Cerebellar nuclear complex (tissue), 1 donor: ENCODE measurements at places on chromosomes 1 and 21.

DNA sequence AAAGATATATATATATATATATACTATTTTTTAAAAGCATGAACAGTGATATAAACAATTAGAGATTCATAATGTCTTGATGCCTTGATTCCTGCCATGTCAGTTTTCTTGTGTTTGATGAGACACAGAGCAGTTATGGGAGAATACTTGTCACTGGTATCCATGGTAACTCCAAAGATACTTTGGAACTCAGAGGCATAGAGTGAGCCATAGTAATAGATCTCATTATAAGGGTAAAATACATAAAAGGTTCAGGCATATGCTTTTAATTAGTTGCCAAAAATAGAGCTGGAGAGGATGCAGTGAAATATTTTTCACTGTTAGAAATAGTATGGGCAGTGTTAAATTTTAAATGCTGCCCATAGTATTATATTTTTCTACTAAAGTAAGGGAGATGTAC, 134.1 kb downstream of the SYT14 start:
- DNase-seq, result no peak

GRCh38 chr1:43532716-43533115, 2.0 kb downstream of the PTPRF start:
- no peak for DNase-seq

- no peak for DNase-seq
Measured at GRCh38 chr21:33751120-33751519, 108.8 kb downstream of the ITSN1 start.

GRCh38 chr1:26320896-26321295, 3.1 kb downstream of the CD52 start:
- DNase-seq, result no peak

DNA sequence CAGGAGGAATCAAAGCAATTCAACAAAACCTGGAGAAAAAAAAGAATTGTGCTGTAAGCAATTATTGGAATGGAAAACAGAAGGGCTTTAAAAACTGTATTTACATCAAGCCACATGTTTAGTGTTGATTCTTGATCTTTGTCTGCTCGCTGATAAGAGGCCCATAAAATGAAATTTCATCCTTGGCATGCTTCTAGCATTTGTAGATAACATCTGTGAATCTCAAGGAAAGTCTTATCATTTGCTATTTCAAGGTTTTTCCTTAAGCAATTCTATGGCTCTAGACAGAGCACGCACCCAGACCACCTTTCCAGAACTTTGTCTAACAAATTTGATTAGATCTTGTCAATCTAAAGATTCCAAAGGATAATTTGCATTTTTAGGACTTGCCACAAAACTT, 181.0 kb upstream of the FGGY start:
- DNase-seq, result no peak

- DNase-seq, result no peak
Measured at GRCh38 chr1:196278816-196279215, 329.4 kb downstream of the KCNT2 start.

- no peak for DNase-seq
Measured at GRCh38 chr1:24775348-24775747, 30.1 kb downstream of the CLIC4 start.

GRCh38 chr1:159669338-159669737, 45.1 kb downstream of the CRP start:
- no peak for DNase-seq

GRCh38 chr1:225451840-225452515, 24.1 kb upstream of the LBR start:
- no peak for DNase-seq
